ENCODE measurements at places on chromosomes 12 and 14.

- H3K36me3 ChIP-seq: no peaks in the 10 kb centered on the region
- no peak overlapping the region for H3K27ac ChIP-seq
- H3K4me1 ChIP-seq: peaks cover 13% of the 10 kb centered on the region
- no peaks in the 10 kb centered on the region for H3K27me3 ChIP-seq
- no peak for DNase-seq
Measured at GRCh38 chr12:12007001-12007712, 63.6 kb upstream of the BCL2L14 start.

DNA sequence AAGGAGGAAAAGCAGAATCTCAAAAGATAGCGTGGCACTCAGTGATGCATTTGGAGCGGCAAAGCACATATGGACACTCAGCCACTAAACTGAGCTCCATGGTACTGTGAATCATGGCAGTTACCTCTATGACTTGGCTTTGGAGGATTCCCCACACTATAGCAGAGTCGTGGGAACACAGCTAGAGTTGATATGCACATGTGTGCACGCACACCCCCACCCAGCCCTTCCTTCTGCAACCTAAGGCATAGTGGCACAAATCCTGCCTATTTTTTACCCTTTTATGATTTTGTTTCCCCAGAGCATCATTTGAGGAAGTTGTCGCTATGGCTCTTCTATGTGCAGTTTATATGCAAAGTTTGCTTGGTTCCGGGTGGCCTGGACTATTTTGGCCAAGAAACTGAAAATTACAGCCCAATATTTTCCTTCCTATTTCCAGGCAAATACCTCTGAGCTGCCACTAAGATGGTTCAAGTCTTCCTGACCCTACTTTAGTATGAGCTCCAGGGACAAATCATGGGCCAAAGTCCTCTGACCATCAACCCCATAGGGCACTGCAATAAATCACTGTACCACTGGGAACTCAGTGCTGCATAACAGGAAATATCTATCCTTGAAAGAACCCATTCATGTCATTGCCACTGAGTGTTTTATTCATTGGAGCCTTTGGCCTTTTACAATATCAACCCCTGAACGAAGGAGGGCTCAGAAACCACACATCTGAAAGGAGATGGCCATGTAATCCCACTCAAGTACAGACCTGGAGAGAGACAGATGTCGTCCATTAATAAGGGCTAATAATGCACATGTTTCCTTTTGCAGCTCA is 177.5 kb downstream of the EGLN3 start:
- H3K36me3 ChIP-seq: no peaks in the 10 kb centered on the region
- H3K4me1 ChIP-seq: peaks cover 2% of the 10 kb centered on the region
- H3K27ac ChIP-seq: no peak overlapping the region
- no peak for DNase-seq

- H3K27ac ChIP-seq: no peak overlapping the region
- H3K27me3 ChIP-seq: no peaks in the 10 kb centered on the region
- H3K4me3 ChIP-seq: no peak overlapping the region
Measured at GRCh38 chr12:119423285-119423684, 88.8 kb downstream of the CCDC60 start.

GRCh38 chr14:68284333-68284732 is 464.8 kb downstream of the RAD51B start:
- no peaks in the 10 kb centered on the region for H3K27me3 ChIP-seq
- H3K27ac ChIP-seq: peak overlapping the region; percentile 3
- H3K4me3 ChIP-seq: no peak overlapping the region

DNA sequence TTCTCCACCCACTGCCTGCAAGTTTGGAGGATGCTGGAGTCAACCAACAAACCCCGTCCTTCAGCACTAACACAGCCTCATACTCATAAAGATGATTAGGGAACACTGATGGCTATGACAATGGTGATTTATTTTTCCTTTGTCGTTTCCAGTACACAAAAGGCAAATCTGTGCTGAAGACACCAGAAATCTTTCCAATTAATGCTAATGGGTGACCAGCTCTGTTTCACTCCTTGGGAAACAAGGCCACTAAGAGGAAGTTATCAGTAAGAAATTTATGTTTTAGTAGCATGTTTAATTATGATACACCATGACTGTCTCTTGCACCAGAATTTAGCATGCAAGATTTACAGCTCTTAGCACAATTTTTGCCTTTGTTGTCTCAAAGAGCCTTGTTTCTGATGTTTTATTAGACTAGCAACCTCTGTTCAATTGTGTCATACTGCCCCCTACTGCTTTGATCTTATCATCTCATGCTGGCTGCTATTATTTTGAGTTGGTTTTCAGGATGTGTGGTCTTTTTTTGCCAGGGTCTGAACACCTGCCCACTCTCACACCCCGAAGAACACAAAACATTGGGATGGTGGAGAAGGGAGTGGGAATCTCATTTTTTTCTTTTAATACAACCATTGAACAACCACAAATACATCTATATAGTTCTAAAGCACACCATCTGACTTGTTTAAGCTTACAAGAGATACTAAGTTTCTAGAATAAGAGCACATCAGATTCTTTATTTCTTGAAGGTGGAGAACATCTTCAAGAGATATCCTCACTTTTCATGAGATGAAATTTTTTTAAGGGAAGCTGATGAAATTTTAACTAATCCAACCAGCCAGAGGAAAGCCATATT is 160.9 kb downstream of the SPTSSA start:
- DNase-seq: no peak
- H3K27ac ChIP-seq: no peak overlapping the region
- no peaks in the 10 kb centered on the region for H3K4me1 ChIP-seq
- no peak overlapping the region for H3K4me3 ChIP-seq
- no peaks in the 10 kb centered on the region for H3K36me3 ChIP-seq

- no peak for DNase-seq
- no peaks in the 10 kb centered on the region for H3K4me1 ChIP-seq
Measured at GRCh38 chr12:71626098-71626497, 37.5 kb downstream of the ZFC3H1 start.

GRCh38 chr12:65659681-65660080 is 164.6 kb upstream of the HMGA2 start:
- H3K4me3 ChIP-seq: no peak overlapping the region
- H3K36me3 ChIP-seq: no peaks in the 10 kb centered on the region
- no peaks in the 10 kb centered on the region for H3K4me1 ChIP-seq
- DNase-seq: no peak

DNA sequence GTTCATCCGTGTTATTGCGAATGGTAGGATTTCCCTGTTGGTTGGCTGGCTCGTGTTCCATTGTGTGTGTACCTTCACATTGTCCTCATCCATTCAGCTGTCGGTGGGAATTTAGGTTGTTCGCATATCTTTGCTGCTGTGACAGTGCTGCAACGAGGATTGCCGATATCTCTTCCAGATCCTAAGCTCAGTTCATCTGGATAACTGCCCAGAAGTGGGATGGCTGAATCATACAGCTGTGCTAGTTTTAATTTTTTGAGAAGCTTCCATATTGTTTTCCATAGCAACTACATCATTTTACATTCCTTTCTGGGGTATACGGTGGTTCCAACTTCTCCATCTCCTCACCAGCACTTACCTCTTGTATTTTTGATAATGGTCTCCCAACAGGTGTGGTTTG is 292.8 kb upstream of the SFSWAP start:
- no peaks in the 10 kb centered on the region for H3K36me3 ChIP-seq
- peaks cover 5% of the 10 kb centered on the region for H3K27me3 ChIP-seq
- no peak overlapping the region for H3K27ac ChIP-seq
